Lung (tissue), 17 donors: ENCODE measurements at places on chromosomes 1 and 21.

GRCh38 chr1:64653466-64653865, 91.4 kb upstream of the RAVER2 start:
- H3K4me3 ChIP-seq, result no peak overlapping the region
- no peaks in the 10 kb centered on the region for H3K4me1 ChIP-seq
- no peak for DNase-seq
- H3K27ac ChIP-seq, result no peak overlapping the region

DNA sequence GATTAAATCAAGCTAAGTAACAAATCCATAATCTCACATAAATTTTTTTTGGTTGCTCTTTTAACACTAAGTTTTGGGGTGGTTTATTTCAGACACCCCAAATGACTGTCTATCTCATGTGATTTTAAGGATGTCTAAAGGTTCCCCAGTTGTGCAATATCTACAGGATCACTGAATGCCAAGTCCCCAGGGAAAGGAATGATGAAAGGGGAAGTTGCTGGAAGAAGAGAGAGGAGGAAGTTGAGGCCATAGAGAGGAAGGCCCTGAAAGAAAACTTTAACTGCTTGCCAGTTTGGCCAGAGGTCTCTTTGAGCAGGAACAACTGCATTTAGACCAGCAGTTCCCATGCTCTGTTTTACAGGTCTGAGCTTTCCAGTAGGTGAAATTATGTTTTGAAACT, 27.5 kb upstream of the SLC19A2 start:
- H3K27me3 ChIP-seq, result no peaks in the 10 kb centered on the region
- H3K4me1 ChIP-seq, result no peaks in the 10 kb centered on the region
- DNase-seq, result no peak
- H3K4me3 ChIP-seq, result no peak overlapping the region

DNA sequence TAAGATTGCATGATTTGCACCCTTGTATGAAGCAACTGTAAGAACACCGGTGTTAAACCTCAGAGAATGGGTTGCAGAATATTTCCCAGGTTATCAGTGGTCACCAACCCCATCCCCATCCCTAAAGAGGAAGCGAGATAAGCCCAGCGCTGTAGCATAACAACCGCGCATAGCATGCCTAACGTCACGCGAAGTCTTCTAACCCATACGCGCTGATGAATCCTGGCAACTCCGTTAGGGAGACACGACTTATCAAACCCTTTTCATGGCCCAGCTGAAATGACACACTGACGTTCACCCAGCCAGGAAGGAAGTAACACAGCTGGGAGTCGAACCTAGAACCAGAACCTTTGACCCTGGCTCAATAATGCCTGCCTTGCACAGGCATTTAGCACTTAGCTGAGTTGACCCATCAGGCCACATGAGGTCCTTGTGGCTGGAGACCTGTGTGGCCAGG, 24.2 kb downstream of the TMEM51 start:
- H3K4me1 ChIP-seq, result peaks cover 29% of the 10 kb centered on the region
- no peaks in the 10 kb centered on the region for H3K36me3 ChIP-seq
- no peak overlapping the region for H3K4me3 ChIP-seq

GRCh38 chr1:219442611-219443061, 170.3 kb downstream of the ZC3H11B start:
- H3K4me1 ChIP-seq, result peaks cover 7% of the 10 kb centered on the region
- no peaks in the 10 kb centered on the region for H3K36me3 ChIP-seq
- peak; percentile 81 for DNase-seq
- H3K27ac ChIP-seq, result no peak overlapping the region
- H3K27me3 ChIP-seq, result no peaks in the 10 kb centered on the region

DNA sequence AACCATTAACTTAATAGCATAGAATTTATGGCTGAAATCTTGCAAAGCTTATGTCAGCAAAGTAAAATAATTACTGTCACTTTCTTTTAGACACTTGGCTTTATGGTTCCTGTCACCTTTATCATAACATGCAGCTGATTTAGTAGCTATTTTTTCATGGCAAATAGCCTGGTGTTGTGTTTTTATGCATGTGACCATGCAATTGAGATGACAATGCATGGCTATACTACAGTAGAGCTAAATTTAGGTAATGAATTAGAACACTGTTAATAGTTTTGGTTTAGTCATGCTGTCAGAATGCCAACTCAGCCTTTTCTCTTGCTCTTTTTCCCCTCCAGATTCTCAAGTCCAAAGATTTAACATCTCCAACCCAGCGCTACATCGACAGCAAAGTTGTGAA, 88.6 kb downstream of the TGFB2 start:
- H3K27ac ChIP-seq, result no peak overlapping the region
- DNase-seq, result no peak
- H3K4me3 ChIP-seq, result no peak overlapping the region
- peaks cover 6% of the 10 kb centered on the region for H3K4me1 ChIP-seq
- H3K27me3 ChIP-seq, result no peaks in the 10 kb centered on the region
- peaks cover 29% of the 10 kb centered on the region for H3K36me3 ChIP-seq

- no peak overlapping the region for H3K27ac ChIP-seq
- no peaks in the 10 kb centered on the region for H3K36me3 ChIP-seq
- no peak for DNase-seq
Measured at GRCh38 chr1:107976431-107976830, 11.5 kb upstream of the VAV3 start.

GRCh38 chr1:213277036-213277435, 226.0 kb downstream of the RPS6KC1 start:
- DNase-seq, result no peak
- H3K27ac ChIP-seq, result no peak overlapping the region
- no peaks in the 10 kb centered on the region for H3K27me3 ChIP-seq
- peaks cover 5% of the 10 kb centered on the region for H3K36me3 ChIP-seq
- no peak overlapping the region for H3K4me3 ChIP-seq

DNA sequence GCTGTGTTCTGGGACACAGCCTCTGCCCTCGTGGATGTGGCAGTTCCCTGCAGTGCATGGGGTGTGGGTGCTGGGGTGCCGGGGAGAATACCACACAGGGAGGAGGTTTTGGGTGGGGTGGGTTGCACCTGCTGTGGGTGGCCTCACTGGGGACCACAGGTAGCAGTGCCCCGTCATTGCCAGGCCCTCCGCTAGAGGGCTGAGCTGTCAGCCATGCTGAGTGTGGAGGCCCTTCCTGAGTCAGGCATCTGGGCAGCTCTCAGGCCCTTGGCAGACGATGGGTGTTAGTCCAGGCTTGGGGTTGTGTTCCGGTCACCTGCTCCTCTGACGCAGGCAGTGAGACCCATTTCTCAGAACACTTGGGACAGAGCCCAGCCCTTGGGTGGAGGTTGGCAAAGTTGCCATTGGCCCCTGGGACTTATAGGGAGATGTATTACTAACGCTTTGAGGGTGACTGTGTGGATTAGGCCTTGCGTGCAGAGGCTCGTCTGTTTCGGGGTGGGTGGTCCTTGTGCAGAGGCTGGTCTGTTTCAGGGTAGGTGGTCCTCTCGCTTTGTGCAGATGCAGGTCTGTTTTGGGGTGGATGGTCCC, 23.9 kb downstream of the PCNT start:
- H3K27ac ChIP-seq, result peak overlapping the region; percentile 40
- no peaks in the 10 kb centered on the region for H3K27me3 ChIP-seq
- no peak for DNase-seq

DNA sequence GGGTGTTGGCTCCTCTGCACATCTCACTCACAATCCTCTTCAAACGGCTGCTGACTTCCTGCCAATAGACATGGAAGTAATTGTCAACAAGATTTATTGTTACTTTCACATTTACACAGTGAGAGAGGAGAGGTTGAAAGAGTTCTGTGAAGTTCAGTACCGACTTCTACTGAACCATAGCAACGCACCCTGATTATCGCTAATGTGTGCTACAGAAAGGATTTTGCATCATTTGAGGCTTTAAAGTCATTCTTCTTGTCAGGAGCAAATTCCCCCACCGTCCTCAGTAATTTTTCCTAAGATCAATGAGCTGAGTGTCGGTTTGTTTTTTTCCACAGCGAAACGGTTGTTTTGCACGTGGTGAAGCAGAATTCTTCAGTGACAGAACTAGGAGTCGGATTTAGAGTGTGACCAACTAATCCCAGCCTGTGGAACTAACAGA, 361.0 kb downstream of the ADGRL2 start:
- no peaks in the 10 kb centered on the region for H3K27me3 ChIP-seq
- H3K4me3 ChIP-seq, result no peak overlapping the region
- H3K4me1 ChIP-seq, result no peaks in the 10 kb centered on the region
- H3K36me3 ChIP-seq, result no peaks in the 10 kb centered on the region
- H3K27ac ChIP-seq, result no peak overlapping the region

GRCh38 chr1:32231843-32232432, 9.7 kb downstream of the EIF3I start:
- H3K4me1 ChIP-seq, result peaks cover 3% of the 10 kb centered on the region
- no peak for DNase-seq
- H3K4me3 ChIP-seq, result no peak overlapping the region
- H3K27me3 ChIP-seq, result no peaks in the 10 kb centered on the region
- H3K27ac ChIP-seq, result no peak overlapping the region
- H3K36me3 ChIP-seq, result peaks cover 27% of the 10 kb centered on the region

- no peak for DNase-seq
- no peak overlapping the region for H3K27ac ChIP-seq
- peaks cover 19% of the 10 kb centered on the region for H3K4me1 ChIP-seq
- H3K27me3 ChIP-seq, result no peaks in the 10 kb centered on the region
Measured at GRCh38 chr1:117657031-117657430, 51.2 kb downstream of the TENT5C start.

DNA sequence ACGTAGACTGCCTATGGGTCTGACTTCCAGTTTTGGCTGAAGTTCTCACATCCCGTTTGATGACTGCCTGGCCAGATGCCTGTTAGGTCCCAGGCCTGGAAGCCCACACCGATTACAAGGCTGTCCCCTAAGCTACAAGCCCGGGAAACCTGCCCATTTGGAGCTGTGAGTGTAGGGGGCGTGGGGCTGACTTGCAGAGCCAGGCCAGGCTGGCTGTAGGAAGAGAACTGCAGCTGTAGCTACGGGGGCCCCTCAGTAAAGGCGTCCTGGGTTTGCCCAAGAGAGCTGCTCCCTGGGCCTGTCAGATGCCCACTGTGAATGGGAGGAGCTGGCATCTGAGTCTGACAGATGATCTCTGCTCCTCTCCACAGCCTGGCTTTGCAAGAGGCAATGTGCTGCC, 199.7 kb downstream of the CAMTA1 start:
- H3K4me1 ChIP-seq, result peaks cover 8% of the 10 kb centered on the region
- H3K4me3 ChIP-seq, result no peak overlapping the region
- H3K27me3 ChIP-seq, result no peaks in the 10 kb centered on the region
- no peak overlapping the region for H3K27ac ChIP-seq
- H3K36me3 ChIP-seq, result no peaks in the 10 kb centered on the region
- peak; percentile 92 for DNase-seq

- H3K27me3 ChIP-seq, result peaks cover 32% of the 10 kb centered on the region
- DNase-seq, result peak; percentile 37
- no peaks in the 10 kb centered on the region for H3K36me3 ChIP-seq
- H3K4me3 ChIP-seq, result peak overlapping the region; percentile 91
Measured at GRCh38 chr1:153679337-153680119, 1.0 kb downstream of the NPR1 start.

DNA sequence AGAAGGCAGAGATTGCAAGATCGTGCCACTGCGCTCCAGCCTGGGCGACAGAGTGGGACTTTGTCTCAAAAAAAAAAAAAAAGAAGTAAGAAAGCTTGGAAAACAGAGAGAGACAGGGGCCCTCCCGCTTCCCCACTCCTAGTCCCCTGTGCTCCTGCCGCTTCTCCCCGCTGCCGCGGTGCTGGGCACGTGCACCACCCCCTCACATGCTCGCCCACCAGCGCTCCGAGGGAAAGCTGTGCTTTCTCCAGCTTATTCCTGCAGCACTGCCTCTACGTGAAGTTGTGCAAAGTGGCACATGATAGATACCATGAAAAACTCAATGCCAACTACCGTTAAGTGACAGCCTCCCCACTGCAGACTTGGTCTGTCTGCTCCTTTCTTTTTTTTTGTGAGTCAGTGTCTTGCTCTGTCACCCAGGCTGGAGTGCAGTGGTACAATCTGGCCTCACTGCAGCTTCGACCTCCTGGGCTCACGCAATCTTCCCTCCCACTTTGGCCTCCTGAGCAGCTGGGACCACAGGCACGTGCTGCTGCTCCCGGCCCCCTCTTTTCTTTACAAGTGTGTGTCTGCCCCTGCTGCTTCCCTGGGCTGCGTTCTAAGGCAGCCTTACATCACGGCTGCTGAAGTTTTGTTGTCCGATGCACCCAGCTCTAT, 15.4 kb downstream of the SLX9 start:
- no peaks in the 10 kb centered on the region for H3K36me3 ChIP-seq
- H3K27me3 ChIP-seq, result no peaks in the 10 kb centered on the region
- H3K4me3 ChIP-seq, result no peak overlapping the region
- H3K4me1 ChIP-seq, result peaks cover 32% of the 10 kb centered on the region

GRCh38 chr1:46130606-46131005, 1.8 kb downstream of the PIK3R3 start:
- no peak for DNase-seq
- no peaks in the 10 kb centered on the region for H3K27me3 ChIP-seq
- H3K36me3 ChIP-seq, result no peaks in the 10 kb centered on the region
- peaks cover 7% of the 10 kb centered on the region for H3K4me1 ChIP-seq
- H3K4me3 ChIP-seq, result no peak overlapping the region

DNA sequence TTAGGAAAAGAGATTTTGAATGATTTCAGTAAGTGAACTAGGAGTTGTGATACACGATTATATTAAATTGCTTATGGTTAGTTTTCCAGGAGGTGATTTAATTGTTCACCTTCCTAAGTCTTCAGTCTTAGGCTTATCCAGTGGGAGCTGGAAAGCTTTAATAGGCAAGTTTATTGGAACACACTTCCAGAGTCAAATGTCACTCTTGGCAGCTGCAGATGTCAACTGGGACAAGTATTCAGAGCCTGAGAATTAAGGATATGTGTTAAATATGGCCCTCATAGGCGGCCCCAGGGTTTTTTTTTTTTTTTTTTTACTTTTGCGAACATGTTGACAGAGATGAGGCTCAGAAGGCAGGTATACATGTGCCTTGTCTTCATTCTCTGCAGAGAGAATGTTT, 29.2 kb downstream of the UCK2 start:
- no peaks in the 10 kb centered on the region for H3K36me3 ChIP-seq
- H3K27ac ChIP-seq, result no peak overlapping the region
- peaks cover 3% of the 10 kb centered on the region for H3K4me1 ChIP-seq
- no peaks in the 10 kb centered on the region for H3K27me3 ChIP-seq
- no peak for DNase-seq

- H3K27me3 ChIP-seq, result no peaks in the 10 kb centered on the region
- H3K4me1 ChIP-seq, result no peaks in the 10 kb centered on the region
- H3K27ac ChIP-seq, result no peak overlapping the region
- H3K36me3 ChIP-seq, result no peaks in the 10 kb centered on the region
- H3K4me3 ChIP-seq, result no peak overlapping the region
Measured at GRCh38 chr1:95467036-95467435, 233.0 kb downstream of the RWDD3 start.

GRCh38 chr1:31744165-31744888, 19.8 kb downstream of the ADGRB2 start:
- no peaks in the 10 kb centered on the region for H3K27me3 ChIP-seq
- DNase-seq, result no peak
- H3K4me3 ChIP-seq, result no peak overlapping the region
- peaks cover 34% of the 10 kb centered on the region for H3K4me1 ChIP-seq

GRCh38 chr1:162421258-162422164, 9.6 kb upstream of the SH2D1B start:
- H3K4me3 ChIP-seq, result no peak overlapping the region
- no peaks in the 10 kb centered on the region for H3K27me3 ChIP-seq
- no peaks in the 10 kb centered on the region for H3K4me1 ChIP-seq

GRCh38 chr21:36375994-36376393, 9.2 kb upstream of the CHAF1B start:
- H3K27me3 ChIP-seq, result no peaks in the 10 kb centered on the region
- H3K4me3 ChIP-seq, result no peak overlapping the region
- peaks cover 34% of the 10 kb centered on the region for H3K36me3 ChIP-seq

- no peaks in the 10 kb centered on the region for H3K36me3 ChIP-seq
- H3K27me3 ChIP-seq, result no peaks in the 10 kb centered on the region
- no peak overlapping the region for H3K27ac ChIP-seq
- H3K4me3 ChIP-seq, result no peak overlapping the region
- peak; percentile 82 for DNase-seq
- no peaks in the 10 kb centered on the region for H3K4me1 ChIP-seq
Measured at GRCh38 chr1:8441426-8441825, 123.5 kb downstream of the SLC45A1 start.
